ENCODE measurements at places on chromosomes 6 and 20.

GRCh38 chr20:8404912-8405635, 273.0 kb downstream of the PLCB1 start:
- DNase-seq: no peak

DNA sequence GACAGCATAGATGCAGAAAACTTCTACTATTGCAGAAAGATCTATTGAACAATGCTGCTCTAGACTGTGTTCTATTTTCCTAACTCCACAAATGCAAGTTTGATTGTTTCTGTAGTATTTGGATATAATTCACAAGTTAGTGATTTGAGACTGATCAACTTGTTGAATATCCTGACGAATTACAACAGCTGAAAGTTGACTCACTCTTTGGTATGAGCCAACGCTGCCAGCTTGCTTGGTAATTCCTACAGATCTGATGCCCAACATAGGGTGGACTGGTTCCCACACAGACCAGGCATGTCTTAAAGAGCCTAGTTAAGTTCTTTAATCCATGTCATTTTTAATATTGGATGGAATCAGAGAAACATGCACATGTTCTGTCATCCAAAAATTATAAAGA, 231.0 kb upstream of the RAB32 start:
- no peak for DNase-seq

- no peak for DNase-seq
Observed at GRCh38 chr6:157520596-157521361, 139.8 kb downstream of the ZDHHC14 start.

DNA sequence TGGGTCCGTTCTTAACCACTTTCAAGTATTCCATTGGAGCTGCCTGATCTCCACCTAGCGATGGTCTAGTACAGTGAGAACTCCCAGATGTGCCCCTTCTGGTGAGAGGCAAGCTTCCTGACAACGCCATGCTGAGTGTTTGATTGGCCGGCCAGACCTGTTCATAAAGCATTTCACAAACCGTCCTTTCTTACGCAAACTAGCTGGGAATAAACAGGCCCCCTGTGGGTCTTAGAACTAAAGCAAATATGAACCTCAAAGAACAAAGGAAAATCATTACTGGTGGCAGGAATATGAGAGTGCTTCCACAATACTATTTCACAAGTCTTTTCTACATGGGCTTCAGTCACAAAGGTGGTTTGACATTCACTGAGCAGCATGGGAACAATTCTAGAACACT, 15.6 kb upstream of the GCNT2 start:
- DNase-seq: no peak

DNA sequence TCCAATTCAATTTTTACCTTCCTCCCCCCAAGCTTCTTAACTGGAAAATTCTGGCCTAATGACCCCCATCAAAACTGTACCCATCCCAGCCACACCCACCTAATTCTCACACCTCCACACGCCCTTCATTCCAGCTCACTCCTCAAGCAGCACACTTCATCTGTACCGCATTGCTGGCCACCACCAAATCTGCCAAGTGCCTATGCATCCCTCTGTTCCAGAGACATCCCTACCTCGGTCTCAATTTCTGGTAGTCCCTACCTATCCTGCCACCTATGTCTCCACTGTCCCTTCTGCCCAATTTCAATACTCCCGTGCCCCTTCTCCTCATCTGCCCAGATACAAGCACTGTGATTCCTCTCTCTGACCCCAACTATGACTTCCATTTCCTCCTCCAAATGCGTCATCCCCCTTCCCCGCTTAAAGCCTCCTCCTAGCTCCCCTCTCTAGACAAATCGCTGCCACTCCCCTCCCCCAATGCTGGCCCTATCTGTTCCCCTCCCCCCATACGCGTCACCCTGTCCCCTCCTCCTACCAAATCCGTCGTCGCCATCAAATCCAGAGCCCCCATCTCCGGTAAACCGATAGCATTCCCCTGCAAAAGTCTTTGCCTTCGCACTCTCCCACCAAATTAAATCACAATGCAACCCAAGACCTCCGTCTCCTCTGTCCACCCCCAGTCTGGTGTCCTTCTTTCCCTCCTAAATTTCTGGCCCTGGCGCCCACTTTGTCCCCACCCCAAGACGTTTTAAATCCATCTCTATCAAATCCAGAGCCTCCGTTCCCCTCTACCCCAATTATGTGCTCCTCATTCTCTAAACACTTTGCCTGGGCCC, 1.2 kb downstream of the MTCH1 start:
- peak; percentile 39 for DNase-seq

DNA sequence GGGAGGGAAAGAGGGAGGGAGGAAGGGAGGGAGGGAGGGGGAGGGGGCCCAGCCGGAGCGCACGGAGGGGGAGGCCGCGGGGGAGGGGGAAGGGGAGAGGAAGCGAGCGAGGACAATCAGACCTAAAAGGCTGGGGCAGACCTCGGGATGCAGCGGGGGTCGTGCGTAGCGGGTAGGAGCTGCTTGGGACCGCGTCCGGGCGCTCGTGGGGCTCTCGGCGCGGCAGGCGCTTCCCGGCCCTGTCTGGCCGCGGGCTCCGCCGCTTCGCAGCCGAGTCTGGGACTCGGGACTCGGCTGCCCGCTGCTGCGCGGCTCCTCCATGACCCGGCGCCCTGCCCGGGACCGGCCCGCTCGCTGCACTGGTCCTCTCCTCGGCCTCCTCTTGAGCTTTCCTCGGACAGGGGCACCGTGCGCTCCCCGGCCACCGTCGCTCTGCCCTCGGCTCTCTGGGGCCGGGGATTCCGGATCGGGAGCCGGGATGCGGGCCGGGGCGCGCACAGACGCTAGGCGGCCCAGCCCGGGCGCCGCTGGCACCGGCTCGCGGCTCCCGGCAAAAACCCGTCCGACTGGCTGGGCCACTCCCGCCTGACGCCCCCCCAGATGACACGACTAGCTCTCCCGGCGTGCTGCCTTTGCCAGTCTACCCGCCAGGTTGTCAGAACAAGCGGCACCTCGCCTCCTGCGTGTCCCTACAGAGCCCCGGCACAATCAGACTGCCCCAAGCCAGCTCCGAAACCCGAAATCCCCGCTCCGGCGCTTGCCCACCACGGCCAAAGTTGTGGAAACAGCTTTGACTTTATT, 2.2 kb downstream of the TFAP2A start:
- DNase-seq: peak; percentile 78

DNA sequence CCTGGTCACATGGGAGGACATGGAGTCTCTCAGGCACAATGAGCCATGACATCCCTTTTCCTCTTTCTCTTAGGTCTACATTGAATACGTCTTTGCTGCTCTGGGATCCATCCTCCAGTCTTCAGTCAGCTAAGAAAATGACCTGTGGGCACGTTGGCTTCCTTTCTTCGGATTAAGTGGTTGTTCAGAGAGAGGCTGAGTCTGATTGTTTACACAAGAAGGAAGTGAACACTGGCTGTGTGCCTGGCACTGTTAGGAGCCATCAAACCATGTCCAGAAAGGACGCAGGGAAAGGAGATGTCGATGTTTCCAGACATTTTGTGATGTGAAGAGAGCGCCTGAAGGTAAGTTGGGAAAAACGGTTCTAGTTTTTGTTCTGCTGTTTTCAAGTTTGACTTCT, 309.9 kb upstream of the CDYL start:
- DNase-seq: peak; percentile 30
